ENCODE measurements at places on chromosomes 13 and 19.
A peak's percentile ranks its signal among the peaks of the same experiment; 100 is the strongest.

DNA sequence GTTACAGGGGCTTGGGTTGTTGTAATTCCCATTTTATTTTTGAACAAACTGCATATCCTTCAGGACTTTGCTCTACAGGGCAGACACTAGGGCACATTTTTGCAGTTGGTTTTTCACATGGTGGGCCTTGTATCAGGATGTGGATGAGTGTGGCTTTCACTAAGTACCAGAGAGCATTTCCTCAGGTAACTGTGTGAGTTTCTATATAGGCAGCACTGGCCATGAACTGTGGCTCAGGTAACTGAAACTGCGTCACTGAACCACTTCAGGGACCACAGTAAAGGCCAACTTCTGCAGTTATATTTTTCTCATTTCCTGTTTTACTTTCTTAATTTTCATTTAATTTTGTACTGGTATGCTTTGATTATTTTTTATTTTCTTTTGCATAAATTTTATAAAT is 166.5 kb downstream of the ZNF486 start:
- no peak for DNase-seq

DNA sequence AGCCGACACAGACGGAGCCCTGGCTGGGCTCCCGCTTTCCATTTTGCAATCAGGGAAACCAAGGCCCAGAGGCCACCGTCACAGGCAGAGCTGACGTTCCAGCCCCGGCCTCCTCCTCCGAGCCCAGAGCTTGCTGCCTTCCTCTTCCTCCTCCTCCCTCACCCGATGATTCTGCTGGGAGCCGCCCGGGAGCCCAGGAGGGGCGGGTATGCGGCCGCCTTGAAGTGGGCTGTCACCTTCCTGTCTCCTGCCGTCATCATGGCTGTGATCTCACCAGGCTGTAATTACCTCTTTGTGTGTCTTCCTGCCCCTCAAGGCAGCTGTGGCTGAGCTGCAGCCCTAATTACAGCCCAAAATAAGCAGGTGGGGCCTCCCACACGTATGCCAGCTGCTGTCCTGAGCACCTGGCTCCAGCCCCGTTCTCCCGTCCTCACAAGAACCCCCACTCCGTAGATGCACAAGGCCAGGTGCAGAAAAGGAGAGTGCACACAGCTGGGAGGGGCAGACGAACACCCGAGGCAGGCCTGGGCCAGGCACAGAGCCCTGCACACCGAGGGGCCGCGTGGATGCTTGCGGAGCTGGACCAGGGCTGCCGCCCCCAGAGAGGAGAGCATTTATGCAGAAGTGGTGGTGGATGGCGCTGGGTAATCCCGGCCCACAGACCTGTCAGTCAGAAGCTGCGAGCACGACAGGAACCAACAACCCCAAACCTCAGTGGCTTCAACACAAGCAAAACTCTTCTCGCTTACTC is 4.0 kb downstream of the TPGS1 start:
- DNase-seq, result peak; percentile 51

DNA sequence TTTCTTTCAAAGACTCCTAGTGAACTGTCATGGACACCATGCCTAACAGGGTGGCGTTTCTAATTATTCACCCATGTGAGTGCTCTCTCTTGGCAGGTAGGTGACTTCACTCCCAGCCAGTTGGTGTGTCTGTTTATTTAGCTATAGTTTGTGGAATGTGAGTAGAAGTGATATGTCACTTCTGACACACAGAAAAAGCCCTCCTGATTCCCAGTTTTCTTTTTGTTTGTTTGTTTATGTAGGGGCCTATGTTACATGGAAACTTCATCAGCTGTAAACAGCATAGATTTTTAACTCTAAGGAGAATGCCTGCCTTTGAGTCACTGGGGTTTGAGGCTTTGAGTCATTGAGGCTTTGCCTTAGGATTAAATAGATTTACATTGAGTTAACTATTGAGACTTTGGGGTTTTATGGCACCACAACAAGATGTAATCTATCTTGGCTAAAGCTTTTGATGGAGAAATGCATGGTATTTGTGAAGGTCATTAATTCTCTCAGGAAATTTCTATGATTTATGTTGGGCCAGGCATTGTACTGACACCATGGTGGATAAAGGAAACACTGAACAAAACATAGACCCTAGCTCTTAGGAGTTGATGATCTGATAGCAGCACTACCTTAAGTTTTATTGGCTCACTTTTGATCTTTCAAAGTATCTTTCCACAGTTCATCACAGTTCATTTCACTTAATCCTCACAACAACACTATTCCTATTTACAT is 45.3 kb downstream of the UFM1 start:
- no peak for DNase-seq

DNA sequence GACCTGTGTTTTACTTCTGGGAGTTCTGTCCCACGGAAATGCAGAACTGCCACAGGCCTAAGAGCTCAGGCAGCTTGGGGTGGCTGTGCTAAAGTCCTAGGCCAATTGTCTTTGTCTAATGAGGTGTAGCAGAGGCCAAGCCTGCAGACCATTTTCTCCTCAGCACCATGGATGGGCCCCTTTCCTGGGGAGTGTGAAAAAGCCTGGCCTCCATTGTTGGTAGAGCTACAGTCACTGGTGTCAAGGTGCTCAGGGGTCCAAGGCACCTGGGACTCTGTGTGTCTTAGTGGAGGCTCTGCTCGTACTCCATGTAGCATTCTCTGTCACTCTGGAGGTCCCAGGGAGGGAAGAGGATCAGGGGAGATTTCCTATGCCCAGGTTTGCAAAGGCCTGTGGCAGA is 329.6 kb downstream of the SLITRK5 start:
- DNase-seq, result no peak

DNA sequence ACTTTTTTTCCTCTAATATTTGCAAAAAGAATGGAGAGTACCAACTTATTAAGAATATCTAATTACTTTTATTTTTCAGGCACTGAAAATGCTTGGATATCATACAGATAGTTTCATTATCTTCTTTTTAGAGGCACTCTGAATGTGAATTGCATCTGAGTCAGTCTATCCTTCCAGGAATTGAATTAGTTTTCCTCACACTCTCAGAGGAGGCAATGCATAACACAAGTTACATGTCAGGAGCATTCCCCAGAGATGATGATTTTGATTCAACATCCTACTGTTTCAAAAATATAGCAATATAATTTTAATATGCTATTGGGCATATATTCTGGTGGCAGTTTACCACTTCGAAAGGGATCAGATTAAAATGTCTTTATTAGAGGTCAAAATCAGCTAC is 1315.4 kb downstream of the PCDH9 start:
- no peak for DNase-seq

- DNase-seq, result no peak
Measured at GRCh38 chr13:100883453-100883852, 208.9 kb upstream of the TMTC4 start.

DNA sequence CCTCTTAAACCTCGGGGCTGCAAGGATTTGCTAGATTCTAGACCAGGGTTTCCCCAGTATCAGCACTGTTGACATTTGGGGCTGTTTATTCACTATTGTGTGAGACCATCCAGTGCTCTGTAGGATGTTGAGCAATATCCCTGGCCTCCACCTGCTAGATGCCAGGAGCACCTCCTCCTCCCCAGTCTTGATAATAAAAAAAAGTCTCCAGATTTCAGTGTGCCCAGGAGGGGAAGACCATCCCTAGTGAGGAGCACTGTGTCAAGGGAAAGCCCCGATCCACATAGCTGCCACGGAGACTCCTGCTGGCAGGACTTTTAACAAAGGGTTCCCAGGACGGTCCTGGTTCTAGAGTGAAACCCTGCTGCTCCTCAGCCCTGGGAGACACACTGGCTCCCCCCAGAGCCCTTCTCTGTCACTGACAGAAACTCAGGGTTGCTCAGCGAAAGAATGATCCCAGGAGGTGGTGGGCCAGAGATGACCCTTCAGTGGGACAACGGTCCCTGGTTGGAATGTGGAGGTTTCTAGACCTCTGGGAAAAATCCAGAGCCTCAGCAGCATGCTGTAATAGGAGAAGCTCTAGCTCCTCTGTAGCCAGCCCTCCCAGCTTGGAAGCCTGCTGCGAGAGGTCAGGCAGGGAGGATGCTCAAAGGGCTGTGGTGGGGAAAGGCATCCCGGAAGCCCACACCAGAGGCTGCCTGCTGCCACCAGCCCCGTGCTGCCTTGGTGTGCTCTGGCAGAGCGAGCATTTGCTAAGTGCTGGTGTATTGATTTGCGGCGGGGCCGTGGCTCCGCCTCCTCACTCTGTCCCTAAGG is 20.3 kb downstream of the LYL1 start:
- no peak for DNase-seq

DNA sequence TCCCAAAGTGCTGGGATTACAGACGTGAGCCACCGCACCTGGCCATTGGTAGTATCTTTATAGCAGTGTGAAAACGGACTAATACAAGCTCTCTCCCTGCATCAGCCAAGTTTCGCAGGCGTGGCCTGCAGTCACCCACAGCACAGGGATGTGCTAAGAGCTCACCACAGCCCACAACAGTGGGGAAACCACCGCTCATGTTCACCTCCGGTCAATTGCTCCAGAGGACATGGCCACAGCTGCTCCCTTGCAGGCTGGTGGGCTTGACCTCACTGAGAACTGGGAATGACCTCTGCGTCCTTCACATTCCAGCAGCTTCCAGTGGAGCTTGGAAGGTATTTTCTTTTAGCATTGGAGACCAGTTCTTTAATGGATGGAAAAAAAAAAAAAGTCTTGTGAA is 156.4 kb downstream of the KCTD15 start:
- DNase-seq, result no peak

All from stimulated activated CD4-positive, alpha-beta T cell treated with anti-CD3 and anti-CD28 coated beads, Interleukin-12 subunit alpha, Interleukin-12 subunit beta, amount 100 ng/mL, for 48 hours (primary cell).